ENCODE measurements at places on chromosomes 2 and 18.

DNA sequence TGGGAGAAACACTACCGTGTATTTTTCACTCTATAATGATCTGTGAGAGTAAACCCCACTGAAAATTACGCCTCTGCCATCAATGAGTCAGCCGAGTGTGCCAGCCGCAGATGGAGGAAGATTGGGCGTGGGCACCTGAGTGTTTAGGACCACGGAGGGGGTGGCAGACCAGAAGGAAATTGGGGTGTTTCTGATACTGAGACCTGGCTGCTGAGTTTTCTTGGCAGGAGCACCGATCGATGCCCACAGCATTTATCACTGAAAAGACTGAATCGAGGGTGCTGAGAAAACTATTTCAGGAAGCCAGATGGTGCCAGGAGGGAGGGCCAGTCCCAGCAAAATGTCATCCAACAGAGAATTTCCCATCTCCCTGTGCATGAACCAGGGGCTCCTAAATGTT is 91.9 kb upstream of the TPO start:
- DNase-seq = no peak

DNA sequence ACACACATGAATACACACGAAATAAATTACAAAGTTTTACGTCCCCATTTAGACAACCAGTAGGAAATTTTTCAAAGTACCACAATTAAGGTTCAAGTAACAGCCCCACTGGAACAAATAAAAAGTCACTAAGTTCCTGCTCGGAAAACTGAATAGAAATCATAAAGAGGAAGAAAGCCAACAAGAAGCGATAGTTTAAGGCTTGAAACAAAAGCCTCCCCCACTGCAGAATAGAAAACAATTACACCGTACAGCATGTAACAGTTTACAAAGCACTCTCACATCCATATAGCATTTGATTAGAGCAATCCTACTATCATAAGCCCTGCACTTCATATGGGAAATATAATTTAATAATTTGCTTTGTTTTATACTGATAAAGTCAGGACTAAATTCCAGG is 15.5 kb downstream of the KLF7 start:
- DNase-seq = no peak

DNA sequence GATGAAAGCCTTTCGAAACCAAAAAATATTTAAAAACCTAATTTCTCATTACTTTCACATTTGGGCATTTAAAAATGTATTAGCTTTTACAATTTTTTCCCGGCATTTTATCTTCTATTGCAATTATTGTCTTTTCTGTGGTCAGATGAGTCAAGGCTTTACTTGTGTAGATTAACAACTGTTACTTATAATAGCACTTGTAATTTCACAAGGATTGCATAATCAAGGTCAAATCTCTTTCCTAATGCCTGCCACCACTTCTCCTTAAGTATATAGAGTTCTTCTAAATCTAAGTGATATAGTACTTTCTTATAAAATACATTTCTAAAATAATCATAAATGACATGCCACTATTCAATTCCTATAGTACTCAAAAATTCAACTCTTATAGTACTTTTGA is 67.2 kb downstream of the SLC8A1 start:
- DNase-seq = no peak

DNA sequence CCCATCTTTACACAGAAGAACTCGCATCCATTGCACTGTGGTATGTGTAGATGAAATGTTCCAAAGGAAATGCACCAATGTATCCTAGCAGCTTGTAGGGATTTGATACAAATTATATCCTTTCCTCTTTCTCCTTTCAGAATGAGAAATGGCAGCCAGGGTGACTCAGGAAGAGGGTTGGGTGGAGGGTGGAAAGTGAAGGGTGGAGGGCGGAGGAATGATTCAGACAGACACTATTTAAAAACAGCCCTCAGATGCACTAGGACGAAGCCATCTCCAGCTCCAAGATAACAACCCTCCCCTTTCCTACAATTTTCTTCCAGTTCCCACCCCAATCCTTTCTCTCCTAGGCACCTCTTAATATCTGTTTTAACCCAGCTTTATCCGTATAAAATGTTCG is 96.2 kb upstream of the STK39 start:
- DNase-seq = no peak

- no peak for DNase-seq
These were observed 84.8 kb upstream of the BCL2L11 start for GRCh38 chr2:111035830-111036441.

DNA sequence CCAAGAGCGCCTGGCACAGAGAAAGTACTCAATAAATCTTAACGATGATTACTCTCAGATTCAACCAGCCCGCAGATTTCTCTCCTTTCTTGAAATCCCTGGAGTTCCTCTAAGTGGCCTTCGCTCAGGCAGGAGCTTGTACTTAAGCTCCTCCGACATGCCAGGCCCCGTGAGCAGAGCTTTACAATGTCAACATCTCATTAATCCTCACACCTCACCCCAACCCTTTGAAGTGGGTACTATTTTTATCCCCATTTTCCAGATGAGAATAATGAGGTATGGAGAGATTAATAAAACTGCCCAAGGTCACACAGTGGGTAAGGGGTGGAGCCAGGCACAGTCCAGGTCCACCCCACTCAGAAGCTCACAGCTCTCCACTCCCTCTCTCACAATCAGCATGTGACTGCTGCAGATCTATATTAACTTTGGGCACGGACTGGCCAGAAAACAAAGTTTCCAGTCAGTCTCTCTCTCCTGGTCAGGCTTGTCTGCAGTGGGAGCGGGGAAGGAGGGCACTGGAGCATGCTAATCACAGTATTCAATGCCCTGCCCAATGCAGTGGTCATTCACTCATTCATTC is 18.0 kb downstream of the DNMT3A start:
- no peak for DNase-seq

- DNase-seq = no peak
These were observed 102.4 kb downstream of the DDX1 start for GRCh38 chr2:15693926-15694588.

- DNase-seq = peak; percentile 0
These were observed 128.5 kb downstream of the ARL6IP6 start for GRCh38 chr2:152846697-152847470.

GRCh38 chr18:61749031-61749430 is 143.8 kb downstream of the RNF152 start:
- DNase-seq = no peak

GRCh38 chr2:39719317-39719716 is 53.6 kb downstream of the TMEM178A start:
- DNase-seq = no peak

- DNase-seq = peak; percentile 92
These were observed 2.5 kb upstream of the MREG start for GRCh38 chr2:216015722-216016464.

DNA sequence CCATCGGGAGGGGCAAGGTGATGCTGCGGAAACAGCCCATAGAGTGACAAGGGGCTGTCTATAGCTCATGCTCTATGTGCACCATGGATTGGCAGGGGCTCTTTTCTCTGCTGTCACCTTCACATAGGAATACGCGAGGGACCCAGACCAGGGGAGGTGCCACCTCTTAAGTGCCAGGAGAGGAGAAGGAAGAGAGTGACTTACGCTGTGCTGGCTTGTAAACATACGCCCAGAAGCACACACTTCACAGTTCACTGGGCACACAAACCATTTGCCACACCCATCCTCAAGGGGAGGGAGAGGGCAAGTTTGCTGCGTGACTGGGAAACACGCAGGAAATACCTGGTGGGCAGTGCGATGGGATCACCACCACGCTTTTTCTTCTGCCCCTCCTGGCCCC is 65.1 kb upstream of the GPR45 start:
- DNase-seq = peak; percentile 43
